Stimulated activated CD8-positive, alpha-beta memory T cell treated with anti-CD3 and anti-CD28 coated beads, Interleukin-4, amount 100 ng/mL, for 24 hours (primary cell): ENCODE measurements at places on chromosomes 16 and 17.

- no peak for DNase-seq
Measured at GRCh38 chr16:8929086-8929748, 34.5 kb downstream of the USP7 start.

DNA sequence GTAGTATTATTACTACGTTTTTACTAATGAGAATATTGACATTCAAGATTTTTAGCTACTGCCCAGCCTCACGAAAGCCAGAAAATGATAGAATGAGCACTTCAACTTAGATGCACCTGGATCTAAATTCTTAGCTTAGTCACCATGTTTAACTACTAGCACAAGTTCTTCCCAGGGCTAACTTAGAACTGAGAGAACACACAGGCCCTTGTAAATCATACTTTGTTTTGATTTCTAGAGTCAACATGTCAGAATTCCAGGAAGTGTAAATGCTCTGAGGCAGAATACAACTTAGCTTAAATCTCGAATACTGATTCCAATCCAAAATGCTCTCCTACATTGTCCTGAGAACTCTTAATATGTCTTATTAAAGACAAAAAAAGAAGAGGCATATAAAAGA, 6.8 kb upstream of the ACSM1 start:
- no peak for DNase-seq

DNA sequence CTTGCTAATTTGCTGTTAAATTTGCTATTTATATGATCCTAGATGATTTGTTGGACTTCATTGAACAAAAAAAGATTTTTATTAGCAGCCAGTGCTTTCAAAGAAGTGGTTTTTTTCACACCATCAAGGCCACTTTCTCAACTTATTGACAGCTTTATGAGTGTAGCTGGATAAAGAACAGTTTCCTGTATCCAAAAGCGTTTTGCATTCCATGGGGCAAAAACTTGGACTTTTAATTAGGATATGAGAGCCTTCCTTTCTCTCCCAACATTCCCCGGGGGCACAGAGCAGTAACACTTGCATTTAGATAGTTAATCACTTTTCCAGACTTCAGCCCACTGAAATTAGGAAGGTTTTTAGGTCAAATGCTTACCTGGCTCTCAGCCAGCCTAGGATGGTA, 177.1 kb upstream of the ELAC2 start:
- no peak for DNase-seq

GRCh38 chr16:17572145-17572544, 101.4 kb upstream of the XYLT1 start:
- DNase-seq = no peak

DNA sequence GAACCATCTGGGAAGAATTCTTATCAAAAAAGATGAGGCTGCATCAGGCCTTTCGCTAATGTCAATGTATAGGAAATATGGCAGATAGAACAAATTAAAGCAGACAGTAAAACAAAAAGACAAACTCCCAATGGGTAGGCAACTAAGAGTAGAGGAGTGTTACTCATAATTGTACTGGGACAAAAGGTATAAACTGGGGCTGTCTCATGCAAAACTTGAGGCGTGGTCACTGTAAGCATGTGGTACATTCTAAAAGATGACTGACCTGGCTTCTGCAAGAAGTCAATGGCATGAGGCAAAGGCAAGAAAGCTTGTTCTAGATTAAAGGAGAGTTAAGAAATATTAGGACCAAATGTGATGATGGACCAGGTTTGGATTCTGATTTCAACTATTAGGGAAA, 26.7 kb downstream of the SMIM36 start:
- no peak for DNase-seq

DNA sequence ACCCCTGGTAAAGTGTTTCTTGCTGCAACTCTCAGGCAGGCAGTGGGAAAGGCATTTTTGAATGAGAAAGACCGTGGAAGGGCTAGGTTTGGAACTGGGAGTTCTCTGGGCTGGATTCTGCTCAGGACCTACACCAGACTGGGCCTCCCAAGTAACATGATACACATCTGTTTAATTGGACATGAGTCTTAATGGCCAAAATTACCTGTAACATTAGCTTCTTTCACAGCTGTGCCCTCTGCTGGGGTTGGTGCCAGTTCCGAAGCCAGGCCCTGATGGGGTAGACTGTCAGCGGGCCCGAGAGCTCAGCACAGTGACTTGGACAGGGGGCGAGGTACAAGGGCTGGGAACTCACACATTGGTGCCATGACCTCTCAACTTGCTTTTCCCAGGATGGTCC, 118.9 kb upstream of the IRX3 start:
- DNase-seq = no peak

DNA sequence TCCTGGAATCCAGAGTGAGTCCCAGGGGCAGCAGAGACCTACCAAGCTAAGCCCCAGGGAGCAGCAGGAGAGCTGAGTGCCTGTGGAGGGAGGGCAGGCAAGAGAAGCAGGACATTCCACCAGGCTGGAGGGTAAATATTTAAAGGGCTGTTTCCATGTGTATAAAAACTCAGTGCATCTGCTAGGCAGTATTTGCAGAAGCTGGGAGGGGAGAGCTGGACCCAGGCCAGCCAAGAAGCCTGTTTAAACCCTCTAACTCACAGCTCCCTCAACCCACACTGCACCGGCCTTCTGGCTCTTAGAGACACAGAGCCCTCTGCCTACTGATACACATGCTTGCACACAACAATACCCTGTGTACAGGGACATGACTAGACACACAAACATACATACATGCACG, 22.5 kb upstream of the TMEM132E start:
- no peak for DNase-seq

GRCh38 chr16:4094127-4094773, 22.0 kb downstream of the ADCY9 start:
- DNase-seq = no peak

GRCh38 chr17:2964831-2965230, 98.6 kb downstream of the OR1D5 start:
- no peak for DNase-seq
